ENCODE measurements at places on chromosomes 6 and 20. TPM values are rescaled to one million over a fixed set of nuclear protein-coding genes. Genes with fewer than 3 reads are reported as not detected.

DDAH2 gene
- 4.4 TPM for total RNA-seq

GMEB2 gene
- total RNA-seq, result 14.0 TPM

HLA-DRA gene
- 4.3 TPM for total RNA-seq

BPI gene
- total RNA-seq, result not detected

PLA2G7 gene
- total RNA-seq, result not detected

GRCh38 chr6:22600059-22600458 lies 30.7 kb downstream of the HDGFL1 start:
- no peaks in the 10 kb centered on the region for H3K36me3 ChIP-seq
- H3K27ac ChIP-seq, result no peak overlapping the region
- no peaks in the 10 kb centered on the region for H3K27me3 ChIP-seq
- DNase-seq, result no peak
- no peak overlapping the region for H3K4me3 ChIP-seq

DNA sequence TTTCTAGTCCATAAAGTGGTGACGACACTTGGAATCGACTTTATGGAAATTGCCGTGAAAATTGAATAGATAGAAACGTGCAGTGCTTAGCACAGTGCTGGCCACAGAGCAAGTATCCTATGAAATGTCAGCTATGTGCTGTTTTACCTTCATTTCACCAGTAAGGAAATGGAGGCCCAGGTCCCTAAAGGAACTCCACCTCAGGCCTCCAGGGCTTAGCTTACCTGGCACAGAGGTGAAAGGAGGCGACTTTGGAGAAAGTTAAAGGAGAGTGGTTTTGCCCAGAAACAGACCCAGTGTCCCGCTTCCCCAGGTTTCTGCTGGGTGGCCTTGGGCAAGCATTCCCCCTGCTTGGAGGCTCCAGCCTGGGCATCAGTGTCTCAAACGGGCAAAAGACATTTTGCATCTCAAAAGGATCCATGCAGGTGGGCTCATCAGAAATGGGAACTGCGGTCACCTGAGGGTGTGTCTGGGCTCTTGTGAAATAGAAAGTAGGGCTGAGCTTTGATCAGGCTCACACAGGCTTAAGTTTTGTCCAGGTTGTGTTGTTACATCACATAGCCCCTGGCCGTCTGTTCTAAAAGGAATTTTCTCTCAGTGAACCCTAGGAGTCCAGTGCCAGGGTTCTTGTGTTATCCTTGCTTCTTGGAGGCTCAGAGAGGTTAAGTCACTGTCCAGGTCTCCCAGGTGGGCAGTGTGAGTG lies 6.8 kb upstream of the TULP1 start:
- H3K27me3 ChIP-seq, result no peaks in the 10 kb centered on the region
- DNase-seq, result no peak
- no peaks in the 10 kb centered on the region for H3K36me3 ChIP-seq
- no peak overlapping the region for H3K27ac ChIP-seq
- H3K4me3 ChIP-seq, result no peak overlapping the region

- no peak overlapping the region for H3K4me3 ChIP-seq
- H3K36me3 ChIP-seq, result no peaks in the 10 kb centered on the region
- DNase-seq, result no peak
- no peak overlapping the region for H3K27ac ChIP-seq
- no peaks in the 10 kb centered on the region for H3K4me1 ChIP-seq
These were observed 26.4 kb upstream of the PHACTR3 start for GRCh38 chr20:59577809-59578435.

- no peak overlapping the region for H3K4me3 ChIP-seq
- no peaks in the 10 kb centered on the region for H3K4me1 ChIP-seq
- DNase-seq, result no peak
These were observed 39.6 kb downstream of the LAMA4 start for GRCh38 chr6:112214739-112215269.

GRCh38 chr6:101486726-101487125 lies 93.2 kb downstream of the GRIK2 start:
- no peaks in the 10 kb centered on the region for H3K36me3 ChIP-seq
- H3K27ac ChIP-seq, result no peak overlapping the region
- no peak overlapping the region for H3K4me3 ChIP-seq
- no peaks in the 10 kb centered on the region for H3K4me1 ChIP-seq
- no peak for DNase-seq

DNA sequence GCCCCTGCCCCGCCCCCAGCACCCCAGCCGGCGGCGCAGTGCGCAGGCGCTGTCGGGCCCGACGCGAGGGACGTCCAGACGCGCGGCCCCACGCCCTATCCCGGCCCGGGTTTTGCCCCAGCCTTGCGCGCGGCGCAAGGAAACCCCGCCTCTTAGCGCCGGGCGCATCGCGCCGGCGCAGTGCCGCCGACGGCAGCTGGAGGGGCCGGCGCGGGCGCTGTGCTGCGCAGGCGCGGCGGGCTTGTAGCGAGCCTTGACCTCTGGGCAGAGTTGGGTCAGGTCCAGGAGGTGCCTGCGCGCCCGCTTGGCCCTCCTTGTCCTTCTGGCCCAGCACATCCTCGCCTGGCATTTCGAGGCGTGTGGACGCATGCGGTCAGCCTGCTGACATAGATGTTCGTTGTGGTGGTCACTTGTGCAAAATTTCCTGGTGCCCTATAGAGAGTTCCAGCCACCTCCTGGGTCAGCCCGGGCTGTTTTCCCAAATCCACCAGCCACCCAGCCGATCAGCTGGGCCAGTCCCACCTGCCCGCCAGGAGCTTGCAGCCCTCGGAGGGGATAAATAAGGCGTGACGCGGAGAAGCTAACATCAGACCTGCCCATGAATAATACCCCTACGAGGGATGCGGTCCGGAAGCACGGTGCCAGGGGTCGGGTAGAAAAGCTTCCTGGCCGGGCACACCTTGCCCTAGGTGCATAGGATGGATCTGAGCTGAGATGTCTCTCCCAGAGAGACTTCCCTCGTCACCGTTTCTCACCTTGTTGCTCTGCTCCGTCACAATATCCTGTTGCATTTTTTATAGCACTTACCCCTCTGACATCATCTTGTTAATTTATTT lies 428 bp upstream of the PRELID3B start:
- DNase-seq, result peak; percentile 97
- H3K36me3 ChIP-seq, result peaks cover 22% of the 10 kb centered on the region
- H3K27me3 ChIP-seq, result no peaks in the 10 kb centered on the region
- H3K27ac ChIP-seq, result peak overlapping the region; percentile 89
- peaks cover 48% of the 10 kb centered on the region for H3K4me1 ChIP-seq

- H3K27me3 ChIP-seq, result no peaks in the 10 kb centered on the region
- no peaks in the 10 kb centered on the region for H3K36me3 ChIP-seq
- no peak overlapping the region for H3K4me3 ChIP-seq
These were observed 44.2 kb upstream of the TBX18 start for GRCh38 chr6:84808491-84809061.

Measured in activated CD4-positive, alpha-beta T cell treated with anti-CD3 and anti-CD28 coated beads for 36 hours (primary cell).